ENCODE measurements at places on chromosomes 4 and X. TPM values are rescaled to one million over a fixed set of nuclear protein-coding genes. Genes with fewer than 3 reads are reported as not detected.

DCAF4L1 gene
- total RNA-seq: 0.31 TPM

IL9R gene
- 0.37 TPM for total RNA-seq

PPEF1 gene
- not detected for total RNA-seq

KCTD8 gene
- not detected for total RNA-seq

CABS1 gene
- not detected for total RNA-seq

TMSB15B gene
- total RNA-seq: not detected

MID1 gene
- 5.3 TPM for total RNA-seq

CHST7 gene
- total RNA-seq: 7.1 TPM

EOLA2 gene
- 16.4 TPM for total RNA-seq

STATH gene
- total RNA-seq: not detected

CLNK gene
- total RNA-seq: not detected

ZDHHC15 gene
- 0.09 TPM for total RNA-seq

UVSSA gene
- total RNA-seq: 9.1 TPM

GAGE2A gene
- total RNA-seq: not detected

KLF8 gene
- 0.60 TPM for total RNA-seq

CTAG1B gene
- not detected for total RNA-seq

USP9X gene
- total RNA-seq: 53.5 TPM

NFXL1 gene
- 4.9 TPM for total RNA-seq

EIF2S3 gene
- total RNA-seq: 55.1 TPM

RPL9 gene
- total RNA-seq: 386 TPM

PROM1 gene
- 2.2 TPM for total RNA-seq

GPR78 gene
- total RNA-seq: not detected

SMIM31 gene
- total RNA-seq: not detected
